ENCODE measurements at places on chromosomes 4 and X.

DNA sequence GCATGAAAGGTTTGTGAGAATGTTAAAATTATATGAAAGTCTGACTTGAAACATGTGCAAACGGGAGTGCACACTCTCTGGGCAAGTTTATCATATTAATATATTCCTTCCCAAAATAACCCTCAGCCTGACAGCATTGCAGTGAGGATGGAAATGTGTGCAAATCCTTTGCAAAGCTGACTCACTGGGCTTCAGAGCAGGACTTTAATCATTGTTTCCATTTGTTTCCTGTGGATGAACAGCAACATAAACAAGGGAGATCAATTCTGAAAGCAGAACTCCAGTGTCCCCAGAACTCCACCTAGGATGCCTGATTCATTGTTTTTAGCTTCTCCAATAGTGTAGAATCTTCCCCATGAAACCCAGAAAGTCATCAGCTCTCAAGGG is 32.9 kb downstream of the SLC2A9 start:
- DNase-seq: no peak

DNA sequence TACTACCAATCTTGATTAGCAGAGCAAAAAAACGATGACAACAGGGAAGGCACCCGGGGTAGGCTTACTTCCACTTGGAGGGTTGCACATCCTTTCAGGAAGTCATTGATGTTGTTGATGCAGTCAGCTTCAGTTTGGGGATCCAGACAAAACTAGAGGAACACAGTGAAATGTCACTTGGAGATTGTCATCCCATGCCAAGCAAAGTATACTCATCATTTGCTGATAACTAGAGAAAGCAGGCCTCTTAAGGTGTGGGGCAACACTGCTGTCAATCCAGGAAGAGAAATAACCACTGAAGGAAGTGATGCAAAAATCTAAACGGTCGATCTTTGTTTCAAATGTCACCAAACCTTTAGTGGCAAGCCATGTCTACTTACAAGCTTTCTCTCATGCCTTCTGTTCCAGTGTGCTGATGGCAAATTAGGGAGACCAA is 1.4 kb downstream of the ARHGEF6 start:
- DNase-seq: no peak

DNA sequence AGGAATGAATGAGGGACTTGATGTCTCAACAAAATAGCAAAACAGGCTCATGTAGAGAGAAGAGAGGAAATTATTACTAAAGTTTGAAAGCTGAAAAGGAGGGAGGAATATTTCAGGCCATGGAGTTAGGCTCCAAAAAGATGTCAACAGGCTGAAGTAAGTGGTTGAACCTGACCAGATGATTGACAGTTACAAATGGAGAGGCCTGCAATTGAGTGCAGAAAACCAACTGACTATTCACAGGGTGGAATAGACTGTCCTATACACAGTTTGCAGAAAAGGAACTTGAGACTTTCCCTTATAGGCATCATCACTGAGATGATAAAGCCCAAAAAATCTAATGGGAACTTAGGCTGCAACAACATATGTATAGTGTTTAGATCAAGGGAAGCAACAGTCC is 233.3 kb downstream of the AR start:
- DNase-seq: no peak

GRCh38 chrX:679291-679979 is 48.8 kb downstream of the SHOX start:
- no peak for DNase-seq

DNA sequence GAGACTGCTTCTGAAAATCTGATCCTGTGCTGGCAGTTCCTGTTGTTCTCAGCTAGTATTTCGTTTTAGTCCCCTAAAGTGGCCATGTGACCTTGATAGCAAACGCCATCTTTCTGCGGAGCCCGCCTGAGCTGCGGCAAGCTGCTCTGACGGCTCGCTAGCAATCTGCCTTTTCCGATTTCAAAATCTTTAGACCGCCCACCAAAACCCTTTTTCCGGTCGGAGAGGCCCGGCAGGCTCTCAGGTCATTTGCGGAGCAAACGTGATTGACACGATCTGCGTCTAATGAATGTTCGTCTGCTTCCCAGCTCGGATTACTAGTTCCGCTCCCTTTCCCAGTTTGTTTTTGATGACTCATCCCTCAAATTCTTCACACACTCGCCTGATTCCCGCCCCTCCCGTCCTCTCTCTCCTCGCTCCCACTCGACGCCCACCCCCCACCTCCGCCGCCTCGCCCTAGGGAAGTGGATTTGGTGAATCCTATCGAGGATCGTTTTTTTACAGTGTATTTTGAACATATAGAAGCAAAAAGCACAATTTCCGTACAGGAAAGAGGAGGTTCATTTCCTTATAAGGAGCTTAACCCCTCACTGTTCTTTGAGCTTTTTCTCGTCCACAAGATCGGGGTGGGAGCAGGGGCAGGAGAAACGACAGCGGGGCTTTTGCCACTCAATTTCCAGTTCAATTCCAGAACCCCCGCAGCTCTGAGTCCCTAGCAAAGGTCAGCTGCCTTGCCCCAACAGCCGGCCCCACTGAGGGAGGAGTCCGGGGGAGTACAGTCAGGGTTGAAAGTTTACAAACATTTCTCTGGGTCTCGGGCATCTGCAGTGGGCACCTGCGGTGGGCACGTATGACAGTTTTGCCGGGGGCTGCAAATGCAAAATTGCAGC is 37.5 kb downstream of the NLGN3 start:
- peak; percentile 94 for DNase-seq

DNA sequence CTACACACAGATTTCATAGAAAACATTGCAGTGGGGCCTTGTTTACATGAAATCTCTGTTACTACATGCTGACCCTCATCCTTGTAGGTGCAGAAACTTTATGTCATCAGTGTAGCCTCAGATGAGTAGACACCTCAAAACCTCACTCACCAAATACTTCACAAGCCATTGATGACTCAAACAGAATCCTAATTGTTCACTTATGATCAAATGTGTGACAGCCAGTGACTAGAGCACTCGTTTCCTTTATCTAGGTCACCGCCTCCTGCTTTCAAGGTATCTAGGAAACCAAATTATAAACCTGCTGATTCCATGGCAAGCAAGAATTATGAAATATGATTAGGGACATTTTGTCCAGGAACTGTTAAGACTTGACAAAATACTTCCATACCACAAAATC is 255.8 kb upstream of the GPRIN3 start:
- peak; percentile 28 for DNase-seq

- peak; percentile 17 for DNase-seq
Measured at GRCh38 chr4:185592845-185593488, 57.7 kb upstream of the PDLIM3 start.

DNA sequence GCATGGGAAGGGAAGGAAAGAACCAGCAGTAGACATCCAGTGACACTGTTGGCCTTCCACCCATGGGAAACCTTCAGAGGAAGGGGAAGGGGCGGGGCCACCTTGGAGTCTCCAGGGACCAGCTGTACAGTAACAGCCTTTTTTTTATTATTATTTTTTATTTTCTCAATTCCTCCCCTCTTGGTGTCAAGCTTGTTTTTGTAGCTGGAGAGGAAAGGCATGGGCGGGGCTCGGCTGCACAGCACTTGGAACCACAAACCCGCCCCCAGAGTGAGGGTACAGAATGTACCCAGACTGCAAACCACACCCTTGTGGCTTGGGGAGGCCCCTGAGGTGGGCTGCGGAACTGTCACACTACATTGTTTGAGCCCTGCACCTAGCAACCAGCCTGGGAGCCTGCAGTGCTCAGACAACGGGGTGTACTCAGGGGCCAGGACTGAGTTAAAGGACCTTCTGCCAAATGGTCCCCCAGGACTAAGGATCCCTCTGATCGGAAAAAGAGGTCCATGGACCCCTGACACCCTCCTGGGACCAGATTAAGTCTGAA is 45.7 kb downstream of the PRPS1 start:
- peak; percentile 42 for DNase-seq

GRCh38 chr4:73732759-73733431 is 7.5 kb upstream of the CXCL8 start:
- no peak for DNase-seq

- DNase-seq: peak; percentile 29
Measured at GRCh38 chrX:154548028-154548316, 552 bp downstream of the IKBKG start.

GRCh38 chr4:113695328-113696169 is 66.0 kb downstream of the CAMK2D start:
- DNase-seq: peak; percentile 7

DNA sequence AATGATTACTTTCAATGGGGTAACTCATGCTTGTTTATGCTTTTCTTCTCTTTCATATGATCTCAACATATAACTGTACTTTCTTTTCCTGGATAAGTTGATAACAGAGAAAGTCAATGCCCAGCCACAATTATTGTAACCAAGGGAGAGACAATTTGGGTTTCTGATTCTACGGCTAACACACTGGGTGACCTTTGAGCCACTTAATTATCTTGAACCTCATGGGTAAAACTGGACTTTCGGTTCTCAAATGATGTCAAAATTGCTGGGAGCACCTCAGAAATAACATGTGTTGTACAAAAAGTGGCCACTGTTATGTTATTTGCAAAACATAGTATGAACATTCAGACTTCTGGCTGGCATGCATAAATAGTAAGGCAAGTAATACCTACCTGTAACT is 79.6 kb upstream of the MCF2 start:
- no peak for DNase-seq

DNA sequence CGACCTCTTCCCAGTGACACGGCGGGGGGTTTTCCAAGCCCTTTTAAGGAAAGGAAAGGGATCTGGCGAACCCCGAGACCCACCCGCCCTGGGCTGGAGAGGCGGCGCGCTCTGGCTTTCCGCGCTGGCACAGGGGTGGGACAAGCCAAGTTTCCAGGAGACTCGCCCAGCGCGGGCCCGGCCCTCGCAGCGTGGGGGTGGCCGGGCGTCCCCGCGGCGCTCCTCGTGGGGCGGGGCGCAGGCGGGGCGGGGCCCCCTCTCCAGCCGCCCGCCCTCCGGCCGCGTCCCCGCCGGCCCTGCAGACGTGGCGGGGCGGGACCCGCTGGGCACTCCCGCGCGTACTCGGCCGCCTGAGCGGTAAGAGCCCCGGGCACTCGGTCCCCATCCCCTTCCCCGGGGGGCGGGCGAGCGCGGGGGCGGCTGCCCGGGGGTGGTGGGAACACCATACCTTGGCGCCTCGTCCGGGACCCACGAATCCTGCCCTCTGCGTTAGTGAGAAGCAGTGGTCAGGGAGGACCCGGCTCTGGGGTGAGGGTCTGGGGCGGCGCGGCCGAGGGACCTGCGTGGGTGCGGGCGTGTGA is at the start of gene FAM114A1:
Gene FAM114A1, plus strand, starts transcription at position 329 of the 581 bp plus-strand sequence. CDS start 10,273 bp downstream, outside the sequence.
- DNase-seq: peak; percentile 69

GRCh38 chr4:167893531-167893930 is 198.8 kb upstream of the ANXA10 start:
- no peak for DNase-seq

GRCh38 chr4:116059361-116059760 is 945.9 kb upstream of the NDST4 start:
- DNase-seq: no peak

- no peak for DNase-seq
Measured at GRCh38 chr4:1573830-1574459, 110.2 kb downstream of the FAM53A start.

DNA sequence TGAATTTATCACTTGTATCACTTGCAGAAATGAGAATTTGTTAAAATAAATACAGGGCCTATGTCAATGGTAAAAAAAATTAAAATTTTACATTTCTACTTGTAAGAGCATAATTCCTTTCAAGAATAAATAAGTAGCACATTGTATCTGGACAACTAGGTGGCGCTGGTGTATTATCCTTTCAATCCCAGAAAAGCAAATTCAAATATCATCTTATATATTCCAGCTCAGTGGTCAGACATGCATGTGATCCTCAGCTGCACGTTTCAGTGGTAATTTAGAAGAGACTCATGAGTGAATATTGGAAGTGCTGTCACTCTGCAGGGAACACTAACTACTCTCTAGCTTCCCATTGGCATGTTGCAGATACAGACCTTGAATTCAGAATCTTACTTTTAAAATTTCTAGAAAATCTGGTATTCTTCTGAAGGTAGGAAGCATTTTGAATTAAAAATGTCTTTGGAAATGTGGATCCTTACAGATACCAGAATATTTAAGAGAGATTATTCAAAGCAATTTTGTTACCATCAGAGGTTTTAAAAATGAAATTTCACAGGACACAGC is 1414.7 kb upstream of the TENM3 start:
- DNase-seq: peak; percentile 82

DNA sequence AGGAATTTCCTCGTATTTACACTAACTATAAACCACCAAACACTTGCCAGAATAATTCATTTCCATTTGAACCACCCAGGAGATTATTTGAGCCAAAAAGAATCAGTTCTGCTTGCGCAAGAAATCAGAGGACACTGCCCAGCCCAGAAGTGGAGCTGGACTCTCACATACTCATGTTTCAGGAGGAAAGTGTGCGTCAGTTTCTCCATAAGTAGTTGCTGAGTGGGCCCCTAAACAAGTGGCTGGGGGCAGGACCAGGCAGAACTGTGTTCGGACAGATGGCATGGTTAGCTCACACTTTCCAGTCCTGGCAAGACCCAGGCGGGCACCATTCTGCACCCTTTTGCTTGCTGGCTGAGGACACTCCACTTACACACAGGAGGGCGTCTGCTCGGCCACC is 38.8 kb downstream of the BTC start:
- DNase-seq: no peak

- DNase-seq: no peak
Measured at GRCh38 chr4:786074-786741, 39.7 kb downstream of the CPLX1 start.

DNA sequence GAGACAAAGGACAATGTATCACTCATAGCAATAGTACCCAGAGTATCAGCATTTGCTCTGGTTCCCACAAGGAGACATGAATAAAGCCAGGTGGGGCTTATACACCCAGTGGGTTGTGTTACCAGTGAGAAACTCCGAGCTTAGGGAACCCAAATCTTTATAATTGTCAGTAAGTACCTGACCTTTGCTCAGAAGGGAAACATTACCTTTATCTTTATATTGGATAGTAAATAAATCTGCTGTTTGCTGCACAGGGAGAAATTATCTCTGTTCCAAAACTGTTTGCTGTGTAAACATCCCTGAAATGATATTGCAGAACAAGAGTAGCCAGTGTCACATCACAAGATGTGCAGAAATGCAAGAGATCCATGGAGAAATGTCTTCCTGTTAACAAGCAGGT is 12.1 kb upstream of the SLAIN2 start:
- no peak for DNase-seq

DNA sequence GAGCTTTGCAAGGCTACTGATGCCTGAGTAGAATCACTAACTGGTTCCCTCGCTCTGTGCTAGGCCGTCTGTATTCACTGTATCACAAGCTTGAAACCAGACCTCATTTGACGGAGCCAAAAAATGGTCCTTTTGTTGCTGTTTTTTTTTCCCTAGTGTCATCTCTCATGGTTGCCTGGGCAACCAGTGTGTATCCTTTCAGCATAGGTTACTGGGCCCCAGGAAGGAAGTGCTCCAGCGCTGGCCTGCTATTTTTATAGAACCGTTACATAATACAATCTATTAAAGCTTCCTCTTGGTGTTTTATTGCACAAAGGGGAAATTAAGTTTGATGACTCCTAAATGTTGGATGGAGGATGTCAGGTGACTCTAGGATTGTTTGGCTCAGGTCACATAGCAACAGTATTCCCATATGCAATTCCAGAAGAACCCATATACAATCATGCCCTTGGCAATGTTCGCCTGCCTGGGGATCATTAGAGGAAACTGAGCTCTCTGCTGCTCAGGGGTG is 220.4 kb downstream of the SPRY1 start:
- DNase-seq: no peak

All from epithelial cell of esophagus (primary cell).